Stimulated activated CD8-positive, alpha-beta memory T cell treated with anti-CD3 and anti-CD28 coated beads, Interleukin-15, amount 100 ng/mL, for 4 hours (primary cell): ENCODE measurements at places on chromosomes 16 and 17.
A peak's percentile ranks its signal among the peaks of the same experiment; 100 is the strongest.

DNA sequence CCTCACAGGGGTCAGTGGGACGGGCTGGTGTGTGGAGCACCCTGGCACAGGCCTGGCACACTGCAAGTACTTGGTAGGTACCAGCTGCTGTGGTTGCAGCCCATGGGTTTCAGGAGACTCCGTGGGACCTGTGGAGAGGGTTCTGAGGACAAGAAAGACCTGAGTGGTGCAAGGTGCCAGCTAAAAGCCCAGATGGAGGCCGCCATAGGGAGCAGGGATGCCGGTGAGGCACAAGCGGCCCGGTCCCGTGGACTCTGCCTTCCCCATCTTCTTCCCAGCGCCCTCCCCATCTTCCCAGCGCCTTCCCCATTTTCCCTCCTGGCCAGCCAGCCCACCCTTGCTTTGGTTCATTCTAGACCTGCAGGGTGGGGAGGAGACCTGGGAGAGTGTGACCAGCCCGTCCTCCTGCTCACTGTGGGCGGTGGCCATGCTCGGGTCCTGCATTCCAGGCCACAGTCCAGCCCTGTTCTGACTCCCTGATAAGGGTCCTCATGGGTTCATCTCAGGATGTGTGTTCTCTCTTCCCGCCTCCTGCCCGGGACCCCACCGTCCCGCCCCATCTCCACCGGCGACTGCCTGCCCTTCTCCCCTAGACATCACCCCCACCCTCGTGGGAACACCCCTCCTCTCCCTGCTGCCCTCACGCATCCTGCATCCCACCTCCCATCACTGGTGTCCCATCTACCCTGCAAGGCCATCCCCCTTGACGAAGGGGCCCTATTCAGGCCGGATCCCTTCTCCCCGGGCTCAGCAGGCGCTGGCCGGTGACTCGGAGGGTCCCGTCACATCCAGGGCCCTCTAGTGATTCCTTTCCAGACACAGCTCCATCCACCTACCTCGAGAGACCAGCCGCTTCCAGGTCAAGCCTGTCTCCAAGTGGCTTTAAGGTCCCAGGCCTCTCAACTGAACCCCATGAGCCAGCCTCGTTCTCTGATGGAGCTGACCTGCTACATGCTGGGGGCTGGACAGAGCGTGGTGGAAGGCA lies 3.4 kb downstream of the ZNF469 start:
- no peak for DNase-seq

- DNase-seq, result peak; percentile 82
These were observed 1.4 kb downstream of the STAT5A start for GRCh38 chr17:42289611-42290181.

GRCh38 chr16:77775911-77776909 lies 12.2 kb upstream of the VAT1L start:
- DNase-seq, result no peak

- no peak for DNase-seq
These were observed 81.6 kb downstream of the CMIP start for GRCh38 chr16:81526199-81526598.

GRCh38 chr16:74291176-74291575 lies 5.4 kb upstream of the PSMD7 start:
- no peak for DNase-seq

GRCh38 chr16:19808061-19808641 lies 76.5 kb downstream of the GPRC5B start:
- no peak for DNase-seq

DNA sequence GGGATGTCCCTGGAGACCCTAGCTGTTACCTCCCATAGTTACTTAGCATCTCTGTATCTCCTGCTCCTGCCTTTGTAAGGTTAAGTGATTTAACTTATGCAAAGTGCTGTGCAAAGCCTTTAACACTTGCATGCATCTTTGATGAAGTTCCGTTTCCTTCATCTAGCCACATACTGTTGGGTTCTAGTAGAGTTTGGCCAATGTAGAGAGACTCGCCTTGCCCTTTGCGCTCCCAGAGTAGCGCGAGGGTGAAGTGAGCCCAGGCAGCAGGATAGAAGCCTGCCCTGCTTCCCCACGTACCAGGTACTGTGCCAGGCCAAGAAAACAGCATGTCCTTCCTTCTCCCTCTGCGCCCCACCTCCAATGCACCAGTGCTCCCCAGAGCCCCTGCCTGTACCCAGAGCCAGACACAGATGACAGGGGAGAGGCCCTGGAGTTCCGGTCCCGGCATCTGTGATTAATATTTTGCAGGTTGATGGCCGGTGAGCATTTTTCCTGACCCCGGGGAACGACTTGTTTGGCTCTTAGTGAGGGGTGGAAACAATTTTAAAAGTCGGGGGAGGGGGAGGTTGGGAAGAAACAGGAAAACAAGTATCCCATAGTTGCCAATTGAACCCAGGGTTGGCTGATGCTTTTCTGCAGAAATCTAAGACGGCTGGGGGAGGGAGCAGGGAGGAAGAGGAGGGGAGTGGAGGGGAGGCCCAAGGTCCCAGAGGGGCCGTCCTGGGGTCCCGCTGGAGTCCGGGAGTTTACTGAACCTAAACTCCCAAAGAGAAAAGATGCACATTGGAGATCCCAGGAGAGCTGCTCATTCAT lies 13.1 kb upstream of the CDC42EP4 start:
- no peak for DNase-seq

DNA sequence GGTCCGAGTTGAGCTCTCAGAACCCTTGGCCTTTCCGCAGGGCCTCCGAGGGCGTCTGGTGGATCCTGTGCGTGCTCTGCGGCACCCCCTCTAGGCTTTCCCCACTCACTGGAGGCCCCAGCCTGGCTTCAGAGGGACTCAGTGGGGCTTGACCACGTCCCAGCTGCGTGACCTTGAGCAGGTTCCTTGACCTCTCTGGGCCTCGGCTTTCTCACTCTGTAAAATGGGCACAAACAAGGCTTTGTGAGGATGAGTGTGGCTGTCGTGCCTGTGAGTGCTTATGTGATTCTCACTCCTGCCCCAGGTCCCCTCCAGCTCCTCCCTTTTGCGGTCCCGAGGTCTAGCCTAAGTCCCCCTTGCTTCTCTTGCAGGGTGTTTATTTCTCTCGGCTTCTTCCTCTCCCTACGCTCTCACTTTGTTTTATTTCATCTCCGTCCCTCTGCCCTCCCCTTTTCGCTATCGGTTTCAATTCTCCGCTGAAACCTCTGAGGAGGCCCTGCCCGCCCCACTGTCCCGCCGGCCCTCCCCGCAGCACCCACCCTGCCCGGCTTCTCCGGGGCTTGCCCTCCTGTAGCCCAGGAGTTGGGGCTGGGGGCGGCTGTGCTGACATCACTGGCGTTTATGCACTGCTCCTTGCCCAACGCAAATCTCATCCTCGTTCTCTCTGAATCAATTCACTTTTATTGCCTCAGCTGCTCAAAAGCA lies 82.3 kb upstream of the CBX4 start:
- DNase-seq, result no peak

DNA sequence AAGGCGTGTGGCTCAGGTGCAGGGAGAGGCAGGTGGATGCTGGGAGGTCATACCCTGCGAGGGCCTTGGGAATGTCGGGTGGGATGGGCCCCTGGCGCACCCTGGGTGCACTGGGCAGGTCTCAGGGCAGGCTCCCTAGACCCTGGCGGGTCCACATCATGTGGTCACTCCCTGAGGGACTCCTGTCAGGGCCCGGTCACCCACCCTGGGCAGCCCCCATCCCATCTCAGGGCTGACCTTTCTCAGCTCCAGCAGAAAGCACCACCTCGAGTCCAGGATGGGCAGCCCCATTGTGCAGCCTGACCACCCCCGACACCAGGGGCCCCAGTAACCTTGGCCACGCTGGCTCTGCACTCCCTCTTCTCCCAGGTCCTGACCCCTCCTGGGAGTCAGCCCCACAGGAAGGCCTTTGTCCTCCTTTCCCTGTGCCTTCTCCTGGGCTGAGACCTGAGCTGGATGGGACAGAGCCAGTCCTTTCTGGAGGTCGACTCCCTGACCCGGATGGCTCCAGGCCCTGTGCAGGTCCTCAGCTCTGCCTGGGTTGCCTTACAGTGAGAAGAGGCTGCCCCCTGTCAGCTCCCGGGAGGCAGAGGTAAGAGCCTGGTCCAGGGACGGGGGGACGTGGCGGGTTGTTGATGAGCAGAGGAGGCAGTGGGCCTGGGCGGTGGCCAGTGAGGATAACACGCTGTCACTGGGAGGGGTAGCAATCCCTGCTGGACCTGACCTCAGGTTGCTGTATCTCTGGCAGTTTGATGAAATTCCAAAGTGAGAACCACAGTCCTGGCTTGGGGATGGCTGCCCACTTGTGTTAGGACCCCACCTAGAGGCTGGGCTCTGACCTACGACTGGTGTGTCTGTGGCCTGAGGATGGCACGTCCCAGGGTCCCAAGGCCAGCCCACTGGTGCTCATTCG lies 77.9 kb downstream of the GOSR1 start:
- no peak for DNase-seq

DNA sequence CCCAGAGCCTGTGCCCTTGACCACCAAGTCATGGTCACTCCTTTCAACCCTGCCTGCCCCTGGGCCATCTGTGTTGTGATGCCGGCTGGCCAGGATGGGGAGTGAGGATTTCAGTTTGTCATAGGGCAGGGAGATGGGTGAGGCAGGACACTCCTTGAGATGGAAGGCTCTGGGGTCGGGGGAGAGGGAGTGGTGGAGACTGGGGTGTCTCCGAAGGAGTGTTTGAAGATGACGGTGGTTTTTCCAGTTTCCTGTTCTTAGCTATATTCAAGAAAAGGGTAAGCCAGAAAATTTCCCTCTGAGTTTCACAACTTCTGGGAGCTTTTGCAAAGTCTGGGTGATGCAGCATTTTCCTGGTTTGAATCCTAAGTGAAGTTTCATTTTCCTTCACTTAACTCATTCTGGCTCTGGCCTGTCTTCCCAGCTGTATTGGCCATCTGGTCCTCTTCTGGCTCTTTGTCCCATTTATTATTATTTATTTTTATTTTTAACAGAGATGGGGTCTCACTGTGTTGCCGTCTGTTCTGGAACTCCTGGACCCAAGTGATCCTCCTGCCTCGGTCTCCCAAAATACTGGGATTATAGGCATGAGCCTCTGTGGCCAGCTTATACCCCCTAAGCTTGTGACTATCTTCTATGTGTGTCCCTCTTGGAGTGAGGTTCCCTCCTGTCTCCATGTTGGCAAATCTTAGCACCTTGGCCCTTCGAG lies 27.7 kb downstream of the ABCC1 start:
- DNase-seq, result no peak

DNA sequence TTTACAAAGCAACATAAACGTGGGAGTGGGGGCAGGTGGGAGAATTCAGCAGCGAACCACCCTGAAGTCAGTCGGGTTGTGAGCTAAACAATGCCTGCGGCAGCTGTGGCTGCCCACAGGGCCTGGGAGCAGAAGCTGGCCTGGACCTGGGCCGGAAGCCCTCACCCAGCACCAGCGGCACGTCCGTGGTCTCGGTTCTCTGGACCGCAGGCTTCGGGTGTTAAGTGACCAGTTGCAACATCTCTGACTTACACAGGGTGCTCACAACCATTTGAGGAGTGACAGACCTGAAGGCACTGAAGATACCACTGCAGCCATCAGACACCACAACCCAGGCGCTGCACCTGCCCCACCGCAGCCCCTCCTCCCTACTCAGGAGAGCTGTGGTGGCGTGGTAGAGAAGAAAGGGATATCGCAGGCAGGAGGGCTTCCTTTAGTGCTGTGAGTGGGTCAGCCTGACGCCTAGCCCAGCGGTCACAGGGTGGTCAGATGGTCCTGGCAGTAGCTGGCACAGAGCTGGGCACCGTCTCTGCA lies 33.8 kb downstream of the CBFA2T3 start:
- no peak for DNase-seq

DNA sequence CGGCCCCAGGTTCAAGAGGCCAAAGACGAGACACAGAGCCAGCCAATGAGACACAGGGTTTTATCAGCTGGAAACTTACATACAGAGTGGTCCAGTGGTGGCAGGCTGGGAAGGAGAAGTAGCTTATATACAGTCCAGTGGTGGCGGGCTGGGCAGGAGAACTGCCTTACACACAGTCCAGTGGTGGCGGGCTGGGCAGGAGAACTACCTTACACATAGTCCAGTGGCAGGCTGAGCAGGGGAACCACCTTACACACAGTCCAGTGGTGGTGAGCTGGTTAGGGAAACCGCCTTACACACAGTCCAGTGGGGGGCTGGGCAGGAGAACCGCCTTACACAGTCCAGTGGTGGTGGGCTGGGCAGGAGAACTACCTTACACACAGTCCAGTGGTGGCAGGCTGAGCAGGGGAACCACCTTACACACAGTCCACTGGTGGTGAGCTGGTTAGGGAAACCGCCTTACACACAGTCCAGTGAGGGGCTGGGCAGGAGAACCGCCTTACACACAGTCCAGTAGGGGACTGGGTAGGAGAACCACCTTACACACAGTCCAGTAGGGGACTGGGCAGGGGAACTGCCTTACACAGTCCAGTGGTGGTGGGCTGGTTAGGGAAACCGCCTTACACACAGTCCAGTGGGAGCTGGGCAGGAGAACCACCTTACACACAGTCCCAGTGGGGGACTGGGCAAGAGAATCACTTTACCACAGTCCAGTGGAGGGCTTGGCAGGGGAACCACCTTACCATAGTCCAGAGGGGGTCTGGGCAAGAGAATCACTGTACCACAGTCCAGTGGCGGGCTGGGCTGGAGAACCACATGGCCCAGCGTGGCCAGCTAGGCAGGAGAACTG lies 90.9 kb downstream of the GAS7 start:
- no peak for DNase-seq

DNA sequence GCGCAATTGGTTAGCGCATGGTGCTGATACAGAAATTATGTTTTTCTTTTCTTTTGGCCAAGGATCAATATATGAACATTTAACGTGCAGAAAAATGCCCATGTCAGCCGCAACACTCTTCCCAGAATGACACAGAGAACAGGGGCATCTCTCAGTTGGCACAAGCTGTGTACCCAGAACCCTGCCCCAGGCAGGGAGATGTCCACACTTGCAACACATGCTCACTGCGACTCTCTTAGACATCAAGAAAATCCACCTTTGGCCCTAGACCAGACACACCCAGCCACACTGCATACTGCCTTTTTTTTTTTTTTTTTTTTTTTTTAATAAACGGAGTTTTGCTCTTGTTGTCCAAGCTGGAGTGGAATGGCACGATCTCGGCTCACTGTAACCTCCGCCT lies 17.0 kb downstream of the PITPNA start:
- DNase-seq, result no peak

DNA sequence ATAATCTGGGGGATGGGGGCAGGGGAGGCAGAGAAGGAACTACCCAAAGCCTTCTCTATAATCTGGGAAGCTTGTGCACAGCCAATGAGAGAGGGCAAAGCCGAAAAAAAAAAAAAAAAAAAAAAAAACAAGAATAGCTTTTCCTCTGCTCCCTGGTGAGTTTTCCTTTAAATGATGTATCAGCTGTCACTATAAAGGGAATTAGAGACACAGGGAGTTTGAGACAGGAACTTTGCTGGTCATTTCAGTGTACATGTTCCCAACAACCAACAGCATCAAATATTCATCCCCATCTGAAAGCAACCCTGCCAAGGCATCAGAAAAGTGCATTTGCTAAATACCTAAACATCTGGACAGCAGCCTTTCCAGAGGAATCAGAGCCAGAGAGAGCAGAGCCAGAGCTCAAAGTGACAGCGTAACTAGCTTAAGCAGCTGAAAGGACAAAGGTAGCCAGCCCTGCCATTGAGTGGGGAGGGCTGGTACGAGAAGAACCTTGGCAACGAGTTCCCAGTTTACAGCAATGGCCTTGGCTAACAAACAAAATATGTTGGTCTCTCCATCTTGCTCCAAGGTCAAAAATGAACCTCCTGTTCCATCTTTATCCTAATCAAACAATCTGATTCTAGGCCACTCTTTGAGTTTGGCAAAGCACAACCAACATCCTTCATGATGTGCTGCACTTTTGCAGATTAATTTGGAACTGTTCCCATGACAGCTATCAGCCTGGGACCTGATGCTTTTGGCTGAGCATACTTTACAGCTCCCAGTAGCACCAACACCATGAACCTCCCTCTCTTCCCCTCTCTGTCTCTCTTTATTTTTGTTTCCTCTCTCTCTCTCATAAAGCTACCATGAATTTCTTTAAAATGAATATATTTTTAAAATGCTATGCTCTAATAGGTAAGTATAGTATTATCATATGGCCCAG lies 143.7 kb upstream of the GNAO1 start:
- DNase-seq, result no peak
